ENCODE measurements at places on chromosomes 16 and 17.

DNA sequence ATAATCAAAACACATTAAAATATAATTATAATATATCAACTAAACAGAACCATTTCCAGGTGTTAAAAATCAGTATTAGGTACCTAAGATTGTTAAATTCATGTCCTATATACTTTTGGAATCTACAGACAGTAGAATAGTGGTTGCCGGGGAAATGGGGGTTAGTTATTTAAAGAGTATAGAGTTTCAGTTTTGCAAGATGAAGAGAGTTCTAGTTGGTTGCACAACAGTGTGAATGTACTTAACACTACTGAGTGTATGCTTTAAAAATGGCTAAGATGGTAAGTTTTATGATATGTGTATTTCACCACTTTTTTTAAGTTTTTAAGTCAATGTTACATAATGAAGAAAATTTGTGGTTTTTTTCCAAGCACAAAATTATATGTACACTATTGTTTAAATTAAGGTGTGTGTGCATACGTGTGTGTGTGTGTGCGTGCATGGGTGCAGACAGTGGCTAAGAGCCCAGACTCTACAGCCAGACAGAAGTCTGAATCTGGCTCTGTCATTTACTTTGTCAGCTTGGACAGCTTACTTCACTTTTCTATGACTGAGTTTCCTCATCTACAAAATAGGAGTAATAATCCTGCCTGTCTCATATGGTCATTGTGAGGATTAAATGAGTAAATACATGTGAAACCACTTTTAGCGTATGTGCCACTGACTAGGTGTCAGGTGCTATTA lies 25.3 kb upstream of the PHAF1 start:
- no peak for DNase-seq

DNA sequence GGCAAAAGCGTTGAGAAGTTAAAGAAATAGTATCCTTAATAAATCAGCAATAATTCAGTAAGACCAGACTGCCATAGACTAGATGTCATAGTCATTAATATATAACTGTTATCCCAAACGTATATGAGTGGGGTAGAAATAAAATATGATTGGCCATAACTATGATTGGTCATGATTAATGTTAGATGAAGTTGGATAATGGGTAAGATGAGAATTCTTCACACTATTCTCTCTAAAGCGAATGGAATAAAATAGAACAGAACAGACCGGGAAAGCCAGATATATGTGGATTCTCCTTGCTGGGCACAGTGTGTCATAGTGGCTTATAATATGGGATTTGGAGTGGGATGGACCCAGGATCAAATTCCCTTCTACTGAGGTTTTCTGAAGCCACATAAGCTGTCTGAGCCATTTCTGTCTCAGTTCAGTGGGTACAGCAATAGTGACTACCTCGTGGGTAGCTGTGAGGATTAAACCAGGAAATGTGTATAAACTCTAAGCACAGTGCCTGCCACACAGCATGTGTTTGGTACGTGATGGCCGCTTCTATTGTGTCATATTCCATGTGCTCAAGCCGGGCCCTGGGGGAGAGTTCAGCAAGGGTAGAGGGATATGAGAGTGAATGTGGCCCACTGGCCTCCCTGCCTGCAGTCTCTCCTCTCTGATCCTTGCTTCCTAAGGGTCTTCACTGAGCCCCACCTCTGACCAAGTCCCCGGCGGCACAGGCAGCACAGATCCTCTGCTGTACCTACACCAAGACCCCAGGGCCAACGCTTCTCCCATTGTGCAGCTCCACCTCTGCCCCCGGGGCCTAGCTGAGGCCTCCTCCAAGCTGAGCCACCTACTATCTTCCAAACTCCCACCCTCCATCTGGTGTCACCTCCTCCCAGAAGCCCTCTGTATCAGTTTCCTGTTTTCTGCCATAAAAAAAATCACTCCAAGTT lies 3.7 kb downstream of the CETP start:
- no peak for DNase-seq

GRCh38 chr16:80526418-80527061 lies 14.3 kb upstream of the DYNLRB2 start:
- peak; percentile 67 for DNase-seq

GRCh38 chr17:36825113-36825512 lies 112.2 kb upstream of the LHX1 start:
- DNase-seq: no peak

DNA sequence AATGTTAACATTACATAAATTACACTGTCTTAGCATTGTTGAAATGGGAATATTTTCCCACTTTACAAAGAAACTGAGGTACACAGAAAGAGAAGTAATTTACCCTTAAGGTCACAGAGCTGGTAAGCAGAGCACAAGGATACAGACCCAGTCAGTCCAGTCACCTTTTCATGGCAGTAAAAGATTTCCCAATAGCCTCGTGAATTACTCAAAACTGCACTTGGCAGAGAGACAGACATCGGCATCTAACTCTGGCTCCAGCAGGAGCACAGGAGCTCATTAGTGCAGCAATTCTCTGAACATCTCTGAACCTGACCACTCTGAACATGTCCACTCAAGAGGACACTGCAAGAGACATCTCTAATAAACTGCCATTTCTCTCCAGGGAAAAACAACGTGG lies 3.1 kb downstream of the TEX2 start:
- peak; percentile 62 for DNase-seq

DNA sequence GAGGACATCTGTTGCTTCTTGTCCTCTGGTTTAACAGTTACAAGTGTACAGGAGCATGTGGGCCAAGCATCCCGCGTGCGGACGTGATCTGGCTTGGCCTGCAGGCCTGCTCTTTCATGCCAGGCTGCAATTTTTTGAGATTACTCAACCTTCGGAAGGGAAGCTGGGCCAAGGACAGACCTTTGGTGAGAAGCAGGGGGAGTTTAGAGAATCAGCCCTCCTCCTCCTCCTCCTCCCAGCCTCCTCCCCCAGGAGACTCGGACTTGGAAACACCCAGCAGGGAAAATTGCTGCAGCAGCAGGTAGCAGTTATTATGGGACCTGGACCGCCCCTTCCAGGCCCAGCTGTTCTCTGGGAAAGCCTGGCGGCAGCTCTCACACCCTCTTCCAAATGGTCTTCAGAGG lies 5.1 kb upstream of the KLHL36 start:
- peak; percentile 94 for DNase-seq

- no peak for DNase-seq
These were observed 1.3 kb upstream of the CYBA start for GRCh38 chr16:88651989-88652761.

DNA sequence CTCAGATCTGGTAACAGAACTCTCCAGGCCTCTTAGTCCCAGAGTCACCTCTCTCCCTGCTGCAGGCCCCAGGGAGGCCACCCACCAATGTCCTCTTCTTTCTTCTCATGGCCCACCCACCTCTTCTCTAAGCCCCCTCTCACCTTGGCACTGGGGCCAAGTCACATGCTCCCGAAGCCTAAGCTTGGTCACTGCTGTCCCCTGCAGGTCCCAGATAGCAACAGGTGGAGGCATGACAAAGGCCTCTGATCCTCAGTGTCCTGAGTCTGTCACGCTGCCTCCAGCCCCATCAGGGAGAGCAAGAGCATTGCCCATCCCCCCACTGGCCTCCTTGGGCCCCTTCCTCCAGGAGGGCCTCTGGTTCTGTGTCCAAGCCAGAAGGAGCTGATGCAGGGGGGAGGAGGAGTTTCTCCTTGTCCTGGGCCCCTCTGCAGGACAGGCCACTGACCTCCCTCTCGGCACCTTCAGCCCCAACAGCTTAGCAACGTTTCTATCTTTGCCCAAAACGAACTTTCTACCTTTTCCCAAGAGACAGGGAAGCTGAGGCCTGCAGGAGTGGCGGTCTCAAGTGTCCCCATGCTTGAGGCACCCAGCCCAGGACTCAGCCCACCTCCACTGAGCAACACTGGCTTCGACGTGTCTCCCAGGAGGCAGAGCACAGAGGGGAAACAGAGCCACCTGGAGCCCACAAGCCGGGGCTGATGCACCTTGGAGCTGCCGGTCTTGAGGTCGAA lies 8.6 kb downstream of the P2RX1 start:
- DNase-seq: no peak

DNA sequence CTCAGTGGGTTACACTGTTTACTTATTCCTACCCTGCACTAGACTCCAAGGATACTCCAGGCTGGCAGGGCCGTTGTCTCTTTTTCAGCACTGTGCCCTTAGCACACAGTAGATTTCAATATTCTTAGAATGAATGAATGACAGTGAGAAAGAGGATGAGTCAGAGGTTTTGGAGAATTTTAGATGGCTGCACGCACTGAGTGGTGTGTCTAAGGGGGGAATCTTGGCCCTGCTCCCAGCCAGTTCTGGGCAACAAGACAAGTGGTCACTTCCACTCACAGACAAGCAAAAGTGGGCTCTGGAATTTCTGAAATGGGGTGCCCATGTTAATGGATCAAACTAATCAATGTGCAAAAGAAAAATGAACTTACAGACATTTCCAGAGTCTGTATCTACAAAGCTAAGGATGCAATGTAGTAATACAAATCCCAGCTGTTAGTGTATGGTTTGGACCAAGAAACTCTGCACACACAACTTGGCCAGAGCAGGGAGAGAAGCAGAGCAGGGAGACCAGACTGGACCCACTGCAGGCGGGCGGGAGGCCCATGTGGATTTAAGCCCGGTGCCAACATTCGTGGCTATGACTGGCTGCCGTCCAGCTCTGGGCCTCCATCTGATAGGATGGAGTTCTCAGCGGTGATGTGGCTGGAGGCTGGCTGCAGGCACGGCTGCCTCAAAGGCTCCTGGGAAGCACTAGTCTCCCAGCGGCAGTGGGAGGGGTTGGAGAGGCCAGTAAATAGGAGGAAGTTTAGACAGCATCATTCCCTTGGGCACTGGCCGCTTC lies 95.6 kb upstream of the CDYL2 start:
- DNase-seq: peak; percentile 54

DNA sequence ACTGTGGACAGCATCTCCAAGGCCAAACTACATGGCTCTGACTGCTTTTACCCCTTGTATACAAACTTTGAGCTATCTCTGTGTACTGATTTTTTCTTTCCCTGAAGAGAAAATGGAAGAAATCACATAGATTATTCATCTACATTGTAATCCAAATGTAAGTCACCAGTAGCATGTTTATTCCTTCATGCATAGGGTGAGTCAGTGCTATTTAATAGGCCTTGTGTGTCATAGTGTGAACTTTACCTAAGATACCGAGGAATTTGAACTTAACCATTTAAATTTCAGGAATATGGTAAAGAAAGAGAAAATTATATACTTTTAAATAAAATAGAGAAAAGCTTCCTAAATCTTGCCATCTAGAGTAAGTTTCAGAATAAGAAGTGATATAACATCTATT lies 16.5 kb downstream of the PHKB start:
- DNase-seq: no peak

GRCh38 chr17:27549251-27549893 lies 81.6 kb upstream of the LGALS9 start:
- DNase-seq: no peak

DNA sequence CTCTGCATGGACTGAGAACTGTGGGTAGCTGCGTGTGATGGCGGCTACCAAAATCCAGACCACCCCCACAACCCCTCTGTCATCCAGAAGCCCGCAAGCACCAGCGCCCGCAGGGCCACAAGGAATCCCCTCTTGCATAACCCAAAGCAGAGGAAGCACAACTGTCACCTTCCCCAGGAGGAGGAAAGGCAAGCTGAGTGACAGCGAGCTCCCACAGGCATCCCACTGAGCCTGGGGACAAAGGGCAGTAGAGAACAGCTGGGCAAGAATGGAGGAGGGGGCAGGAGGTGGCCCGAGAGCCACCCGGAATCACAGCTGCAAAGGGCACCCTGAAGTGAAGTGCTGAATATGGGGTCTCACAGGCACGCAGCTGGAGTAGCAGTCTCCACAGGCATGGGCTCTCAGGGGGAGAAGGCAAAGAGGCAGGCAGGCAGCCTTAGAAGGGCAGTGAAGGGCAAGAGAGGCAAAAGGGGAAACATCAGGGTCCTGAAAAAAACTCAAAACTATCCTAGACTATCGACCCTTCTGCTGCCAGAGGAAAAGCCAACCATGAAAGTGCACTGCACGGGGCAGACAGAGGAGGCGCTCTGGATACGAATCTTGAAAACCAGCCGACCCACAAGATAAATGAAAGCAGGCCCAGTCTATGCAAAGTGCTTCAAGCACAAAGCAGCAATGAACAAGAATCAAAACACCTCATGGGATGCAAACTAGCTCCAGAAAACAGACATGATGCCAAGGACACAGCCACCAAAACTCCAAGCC lies 17.1 kb downstream of the USP36 start:
- DNase-seq: no peak

DNA sequence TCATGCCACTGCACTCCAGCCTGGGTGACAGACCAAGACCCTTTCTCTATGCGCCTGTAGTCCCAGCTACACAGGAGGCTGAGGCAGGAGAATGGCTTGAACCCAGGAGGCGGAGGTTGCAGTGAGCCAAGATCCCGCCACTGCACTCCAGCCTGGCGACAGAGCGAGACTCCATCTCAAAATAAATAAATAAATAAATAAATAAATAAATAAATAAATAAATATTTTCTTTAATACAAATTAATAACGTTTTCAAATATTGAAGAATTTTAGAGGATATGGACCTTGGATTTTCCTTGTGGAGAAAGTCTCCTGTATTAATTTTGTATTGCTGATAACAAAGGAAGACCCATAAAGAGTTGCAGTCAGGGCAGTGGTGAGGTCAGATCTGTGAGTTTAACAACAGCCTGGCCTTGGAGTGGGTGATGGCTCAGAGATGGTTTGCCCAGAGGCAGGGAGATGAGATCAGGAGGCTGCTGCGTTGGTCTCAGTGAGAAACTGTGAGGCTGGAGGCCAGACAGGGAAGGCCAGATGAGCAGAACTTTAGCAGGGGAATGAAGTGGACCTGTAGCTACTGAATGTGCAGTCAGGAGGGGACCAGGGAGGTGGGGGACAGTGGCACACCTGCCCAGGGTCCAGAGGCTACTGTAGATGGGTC lies 4.4 kb upstream of the ASGR1 start:
- DNase-seq: no peak

- DNase-seq: no peak
These were observed 4.6 kb downstream of the ACE start for GRCh38 chr17:63481488-63481870.

GRCh38 chr16:77965346-77965745 lies 57.0 kb upstream of the CLEC3A start:
- DNase-seq: no peak

DNA sequence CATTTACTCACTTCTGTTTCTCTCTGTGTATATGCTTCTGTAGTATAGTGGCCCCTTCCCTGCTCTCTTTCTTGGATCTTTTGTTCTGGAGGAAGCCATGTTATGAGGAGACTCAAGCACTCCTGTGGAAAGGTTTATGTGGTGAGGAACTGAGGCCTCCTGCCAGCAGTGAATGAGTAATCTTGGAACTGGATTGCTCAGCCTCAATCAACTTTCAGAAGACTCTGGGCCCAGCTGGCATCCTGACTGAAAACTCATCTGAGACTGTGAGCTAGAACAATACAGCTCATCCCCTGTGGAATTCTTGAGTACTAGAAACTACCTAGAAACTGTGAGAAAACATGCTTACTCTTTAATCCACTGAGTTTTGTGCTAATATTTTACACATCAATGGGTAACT lies 133.1 kb upstream of the ZKSCAN2 start:
- no peak for DNase-seq
